ENCODE measurements at places on chromosomes 11 and 22.

- no peaks in the 10 kb centered on the region for H3K4me1 ChIP-seq
- no peak overlapping the region for H3K4me3 ChIP-seq
- H3K36me3 ChIP-seq, result no peaks in the 10 kb centered on the region
- no peak for DNase-seq
- H3K27me3 ChIP-seq, result no peaks in the 10 kb centered on the region
- no peak overlapping the region for H3K27ac ChIP-seq
Measured at GRCh38 chr11:19604679-19605375, 107.8 kb upstream of the NAV2 start.

- no peaks in the 10 kb centered on the region for H3K27me3 ChIP-seq
- H3K4me3 ChIP-seq, result peak overlapping the region; percentile 89
Measured at GRCh38 chr11:60915248-60915914, 1.4 kb downstream of the TMEM109 start.

- peaks cover 52% of the 10 kb centered on the region for H3K36me3 ChIP-seq
- no peak for DNase-seq
- peak overlapping the region; percentile 79 for H3K27ac ChIP-seq
- H3K4me1 ChIP-seq, result peaks cover 14% of the 10 kb centered on the region
- H3K4me3 ChIP-seq, result no peak overlapping the region
Measured at GRCh38 chr11:64900774-64901173, 16.2 kb downstream of the ATG2A start.

GRCh38 chr11:130370845-130371590, 56.3 kb upstream of the ZBTB44 start:
- H3K27me3 ChIP-seq, result no peaks in the 10 kb centered on the region
- no peak for DNase-seq
- no peaks in the 10 kb centered on the region for H3K4me1 ChIP-seq
- no peaks in the 10 kb centered on the region for H3K36me3 ChIP-seq
- H3K27ac ChIP-seq, result no peak overlapping the region
- H3K4me3 ChIP-seq, result no peak overlapping the region

GRCh38 chr11:14270690-14271542, 88.1 kb downstream of the RRAS2 start:
- H3K27me3 ChIP-seq, result no peaks in the 10 kb centered on the region
- peak overlapping the region; percentile 10 for H3K4me3 ChIP-seq
- no peak overlapping the region for H3K27ac ChIP-seq
- no peak for DNase-seq

- DNase-seq, result no peak
- no peak overlapping the region for H3K4me3 ChIP-seq
- no peak overlapping the region for H3K27ac ChIP-seq
Measured at GRCh38 chr11:100876815-100877520, 189.9 kb downstream of the ARHGAP42 start.

DNA sequence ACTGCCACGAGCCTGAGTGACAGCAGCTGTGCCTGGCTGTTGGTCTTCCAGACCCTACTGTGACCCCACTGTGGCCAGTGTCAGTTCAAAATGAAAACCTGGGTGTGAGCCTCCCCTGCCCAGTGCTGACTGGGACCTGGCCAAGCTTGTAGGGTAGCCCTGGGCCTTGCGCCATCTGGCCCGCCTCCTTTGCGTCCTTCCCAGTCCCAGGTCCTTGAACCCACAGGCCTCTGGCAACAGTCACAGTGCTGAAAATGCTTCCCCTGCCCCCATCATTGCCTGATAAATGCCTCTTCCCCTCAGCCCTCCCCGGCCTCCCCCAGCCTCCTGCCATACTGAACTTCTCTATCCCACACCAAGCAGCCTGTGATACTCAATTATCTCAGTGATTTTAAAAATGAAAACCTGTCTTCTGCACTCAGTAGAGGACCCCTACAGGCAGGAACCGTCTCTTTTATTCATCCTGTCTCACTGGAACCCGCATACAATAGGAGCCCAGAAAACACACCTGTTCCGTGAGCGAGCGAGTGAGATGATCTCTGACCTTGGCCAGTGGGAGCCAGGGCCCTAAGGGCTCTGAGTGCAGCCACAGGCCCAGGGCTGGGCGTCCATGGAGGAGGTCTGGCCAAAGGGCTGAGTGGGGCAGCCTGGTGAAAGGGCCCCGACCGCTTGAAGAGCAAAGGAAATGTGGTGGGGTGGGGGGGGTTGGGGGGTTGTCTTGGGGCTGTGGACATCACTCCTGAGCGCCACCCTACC, 49.7 kb upstream of the TTLL12 start:
- H3K27ac ChIP-seq, result no peak overlapping the region
- H3K27me3 ChIP-seq, result no peaks in the 10 kb centered on the region
- H3K36me3 ChIP-seq, result no peaks in the 10 kb centered on the region
- no peak overlapping the region for H3K4me3 ChIP-seq
- no peak for DNase-seq

DNA sequence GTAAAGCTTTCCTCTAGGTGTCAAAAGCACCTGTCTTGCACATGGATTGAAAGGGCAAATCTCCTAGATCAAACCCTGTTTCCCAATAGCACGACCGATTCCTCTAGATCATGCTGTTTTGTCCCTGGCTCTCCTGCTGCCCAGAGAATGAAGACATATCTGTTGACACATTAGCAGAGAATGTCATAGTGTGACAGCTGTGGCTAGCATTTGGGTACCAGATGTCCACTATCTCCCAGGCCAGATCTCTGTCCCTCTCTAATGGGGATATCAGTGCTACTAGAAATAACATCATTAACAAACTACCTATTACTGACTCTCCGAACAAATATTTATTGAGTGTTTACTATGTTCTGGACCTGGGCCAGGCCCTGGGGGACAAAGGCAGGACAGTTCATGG, 72.4 kb upstream of the ISX start:
- H3K27ac ChIP-seq, result no peak overlapping the region
- no peak for DNase-seq
- no peaks in the 10 kb centered on the region for H3K36me3 ChIP-seq
- no peak overlapping the region for H3K4me3 ChIP-seq
- no peaks in the 10 kb centered on the region for H3K4me1 ChIP-seq

- peak within 1 kb of the TSS; percentile 74 for H3K4me3 ChIP-seq
- peak within 1 kb of the TSS; percentile 97 for H3K27ac ChIP-seq
- peak; percentile 97 for DNase-seq
- peaks cover 17% of the 10 kb centered on the region for H3K4me1 ChIP-seq
Measured at GRCh38 chr11:61429691-61430582, at the start of the genes CPSF7 and SDHAF2. Gene CPSF7 (minus strand): TSS chr11:61429975. CDS start chr11:61429235, 740 bp downstream. Gene SDHAF2 (plus strand): TSS chr11:61430124. CDS start chr11:61430147, 23 bp downstream.

GRCh38 chr11:19724765-19725164, 12.1 kb downstream of the NAV2 start:
- DNase-seq, result no peak
- no peak overlapping the region for H3K4me3 ChIP-seq
- no peaks in the 10 kb centered on the region for H3K36me3 ChIP-seq
- peaks cover 19% of the 10 kb centered on the region for H3K4me1 ChIP-seq
- no peak overlapping the region for H3K27ac ChIP-seq
- no peaks in the 10 kb centered on the region for H3K27me3 ChIP-seq

GRCh38 chr11:1308743-1309497, 512 bp downstream of the TOLLIP start:
- H3K27me3 ChIP-seq, result no peaks in the 10 kb centered on the region
- H3K36me3 ChIP-seq, result no peaks in the 10 kb centered on the region
- peak; percentile 13 for DNase-seq
- H3K27ac ChIP-seq, result peak overlapping the region; percentile 68
- peak overlapping the region; percentile 61 for H3K4me3 ChIP-seq

DNA sequence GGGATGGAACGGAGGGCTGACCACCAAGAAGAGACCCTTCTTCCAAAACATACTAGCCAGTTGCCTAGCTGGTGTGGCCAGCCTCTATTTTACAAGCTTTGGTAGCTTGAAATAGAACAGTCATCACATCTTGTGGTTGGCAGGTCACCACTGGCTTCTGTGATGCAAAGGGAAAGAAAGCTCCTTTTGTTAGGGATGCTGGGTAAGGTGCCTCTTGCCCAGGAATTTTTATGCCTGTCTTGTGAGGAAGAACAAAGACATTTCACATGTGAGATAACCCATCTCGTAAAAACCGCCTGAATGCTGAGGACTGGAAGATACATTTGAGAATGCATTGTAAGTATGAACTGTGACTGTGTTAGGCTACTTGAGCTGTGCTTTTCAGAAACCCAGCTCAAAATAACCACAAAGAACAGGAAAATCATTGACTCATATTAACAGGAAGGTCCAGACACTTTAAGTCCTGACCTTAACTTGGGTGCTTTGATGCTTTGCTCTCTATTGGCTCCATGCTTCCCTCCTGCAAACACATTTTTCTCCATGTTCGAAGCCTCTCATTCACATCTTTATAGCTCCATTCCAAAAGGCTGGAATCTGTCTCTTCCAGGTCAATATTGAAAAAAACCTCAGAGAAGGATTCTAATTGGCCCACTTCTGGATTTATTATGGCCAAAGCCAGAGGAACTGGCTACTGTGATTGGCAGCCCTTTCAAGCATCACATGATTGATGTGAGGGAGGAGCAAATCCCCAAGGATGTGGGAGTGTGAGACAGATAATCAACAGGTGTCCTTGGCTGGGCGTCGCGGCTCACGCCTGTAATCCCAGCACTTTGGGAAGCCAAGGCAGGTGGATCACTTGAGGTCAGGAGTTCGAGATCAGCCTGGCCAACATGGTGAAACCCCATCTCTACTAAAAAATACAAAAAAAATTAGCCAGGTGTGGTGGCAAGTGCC, 53.9 kb downstream of the MICAL2 start:
- H3K36me3 ChIP-seq, result no peaks in the 10 kb centered on the region
- H3K4me1 ChIP-seq, result no peaks in the 10 kb centered on the region
- H3K27me3 ChIP-seq, result no peaks in the 10 kb centered on the region
- no peak overlapping the region for H3K27ac ChIP-seq

- H3K27ac ChIP-seq, result no peak overlapping the region
- H3K27me3 ChIP-seq, result no peaks in the 10 kb centered on the region
- H3K4me1 ChIP-seq, result no peaks in the 10 kb centered on the region
Measured at GRCh38 chr11:20374741-20375300, 11.3 kb downstream of the HTATIP2 start.

DNA sequence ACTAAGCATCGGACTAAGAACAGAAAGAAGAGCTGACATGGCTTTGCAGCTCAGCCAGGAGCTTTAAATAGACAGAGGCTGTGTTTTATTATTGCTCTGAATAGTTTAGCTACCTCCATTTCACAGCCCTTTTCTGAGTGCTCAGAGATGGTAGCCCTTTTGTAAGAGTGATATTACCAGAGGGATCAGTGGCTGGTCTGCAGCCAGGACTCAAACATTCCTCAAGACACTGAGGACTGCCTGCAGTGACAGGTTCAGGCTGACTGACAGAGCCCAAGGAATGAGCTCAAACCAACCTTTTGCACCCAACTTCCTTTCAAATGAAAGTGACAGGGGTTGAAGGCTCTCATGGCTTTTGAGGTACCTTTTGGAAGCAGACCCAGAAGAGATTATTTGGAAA, 189.0 kb downstream of the DDX10 start:
- no peaks in the 10 kb centered on the region for H3K36me3 ChIP-seq
- no peaks in the 10 kb centered on the region for H3K27me3 ChIP-seq
- H3K4me1 ChIP-seq, result no peaks in the 10 kb centered on the region
- DNase-seq, result no peak

DNA sequence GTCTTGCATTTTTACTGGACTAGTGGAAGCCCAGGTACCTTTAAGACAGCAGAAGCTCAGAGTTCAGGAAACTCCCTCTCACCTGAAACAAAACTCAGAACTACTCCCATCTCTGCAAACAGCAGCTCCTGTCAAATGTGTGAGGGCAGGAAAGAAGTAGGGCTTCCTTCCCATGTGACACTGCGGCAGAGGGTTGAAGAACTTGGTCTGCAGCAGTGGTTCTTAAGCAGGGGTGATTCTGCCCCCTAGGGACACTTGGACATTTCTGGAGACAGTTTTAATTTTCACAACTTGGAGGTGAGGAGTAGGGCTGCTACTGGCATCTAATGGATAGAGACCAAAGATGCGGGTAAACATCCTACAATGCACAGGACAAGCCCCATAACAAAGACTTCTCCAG, 63.4 kb downstream of the RCN1 start:
- no peaks in the 10 kb centered on the region for H3K4me1 ChIP-seq
- H3K27me3 ChIP-seq, result no peaks in the 10 kb centered on the region
- DNase-seq, result no peak
- H3K27ac ChIP-seq, result no peak overlapping the region
- no peak overlapping the region for H3K4me3 ChIP-seq
- H3K36me3 ChIP-seq, result no peaks in the 10 kb centered on the region

- no peak overlapping the region for H3K4me3 ChIP-seq
- H3K4me1 ChIP-seq, result no peaks in the 10 kb centered on the region
- H3K27me3 ChIP-seq, result no peaks in the 10 kb centered on the region
- no peak overlapping the region for H3K27ac ChIP-seq
- peak; percentile 77 for DNase-seq
Measured at GRCh38 chr11:47373876-47374719, 4.2 kb downstream of the SPI1 start.

DNA sequence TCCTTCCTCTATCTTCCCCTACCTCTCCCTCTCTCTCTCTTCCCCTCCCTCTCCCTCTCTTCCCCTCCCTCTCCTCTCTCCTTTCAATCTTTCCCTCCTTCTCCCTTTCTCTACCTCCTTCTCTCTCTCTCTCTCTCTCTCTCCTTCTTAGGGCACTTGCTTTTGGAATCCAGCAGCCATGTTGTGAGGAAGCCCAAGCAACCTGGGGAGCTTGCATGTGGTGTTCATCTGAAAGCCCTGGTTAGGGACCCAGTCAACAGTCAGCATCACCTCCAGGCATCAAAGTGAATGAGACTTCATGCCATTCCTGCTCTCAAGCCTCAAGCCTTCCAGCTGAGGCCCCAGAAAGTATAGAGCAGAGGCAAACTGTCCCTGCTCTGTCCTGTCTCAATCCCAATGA, 65.6 kb upstream of the SHISAL1 start:
- no peaks in the 10 kb centered on the region for H3K4me1 ChIP-seq
- no peak for DNase-seq
- no peak overlapping the region for H3K27ac ChIP-seq
- H3K4me3 ChIP-seq, result no peak overlapping the region
- no peaks in the 10 kb centered on the region for H3K36me3 ChIP-seq

- H3K4me3 ChIP-seq, result no peak overlapping the region
- H3K4me1 ChIP-seq, result no peaks in the 10 kb centered on the region
- H3K36me3 ChIP-seq, result no peaks in the 10 kb centered on the region
- DNase-seq, result no peak
- H3K27ac ChIP-seq, result no peak overlapping the region
Measured at GRCh38 chr11:131471976-131472375, 101.6 kb downstream of the NTM start.

- no peak for DNase-seq
- H3K27me3 ChIP-seq, result no peaks in the 10 kb centered on the region
- no peak overlapping the region for H3K4me3 ChIP-seq
- H3K4me1 ChIP-seq, result peaks cover 22% of the 10 kb centered on the region
- no peaks in the 10 kb centered on the region for H3K36me3 ChIP-seq
- H3K27ac ChIP-seq, result no peak overlapping the region
Measured at GRCh38 chr11:20367313-20367948, 3.9 kb downstream of the HTATIP2 start.

DNA sequence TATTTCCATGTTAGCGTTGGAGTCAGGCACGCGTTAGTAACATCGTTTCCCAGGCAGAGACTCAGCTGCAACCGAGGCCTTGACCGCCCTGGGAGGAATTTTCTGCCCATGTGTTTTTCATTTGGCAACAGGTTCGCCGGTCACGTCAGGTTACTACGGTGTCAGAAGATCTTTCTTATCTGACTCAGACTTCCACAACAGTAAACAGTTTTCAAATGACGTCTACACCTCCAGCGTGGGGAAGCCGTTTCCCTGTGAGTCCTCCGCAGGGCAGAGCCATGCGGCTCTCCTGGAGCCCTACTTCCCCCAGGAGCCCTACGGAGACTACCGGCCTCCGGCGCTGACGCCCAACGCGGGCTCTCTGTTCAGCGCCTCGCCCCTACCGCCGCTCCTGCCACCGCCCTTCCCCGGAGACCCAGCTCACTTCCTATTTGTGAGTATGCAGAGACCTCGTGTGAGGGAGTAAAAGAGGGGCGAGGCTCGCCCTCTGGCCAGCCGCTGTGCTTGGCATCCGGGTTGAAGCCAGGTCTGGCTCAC, 14.3 kb upstream of the POU2AF3 start:
- no peak for DNase-seq
- H3K4me3 ChIP-seq, result no peak overlapping the region
- no peaks in the 10 kb centered on the region for H3K27me3 ChIP-seq
- H3K27ac ChIP-seq, result no peak overlapping the region
- H3K36me3 ChIP-seq, result no peaks in the 10 kb centered on the region
